Stimulated activated naive CD8-positive, alpha-beta T cell treated with anti-CD3 and anti-CD28 coated beads, Interleukin-15, amount 100 ng/mL, for 72 hours (primary cell): ENCODE measurements at places on chromosomes 2 and 18.

DNA sequence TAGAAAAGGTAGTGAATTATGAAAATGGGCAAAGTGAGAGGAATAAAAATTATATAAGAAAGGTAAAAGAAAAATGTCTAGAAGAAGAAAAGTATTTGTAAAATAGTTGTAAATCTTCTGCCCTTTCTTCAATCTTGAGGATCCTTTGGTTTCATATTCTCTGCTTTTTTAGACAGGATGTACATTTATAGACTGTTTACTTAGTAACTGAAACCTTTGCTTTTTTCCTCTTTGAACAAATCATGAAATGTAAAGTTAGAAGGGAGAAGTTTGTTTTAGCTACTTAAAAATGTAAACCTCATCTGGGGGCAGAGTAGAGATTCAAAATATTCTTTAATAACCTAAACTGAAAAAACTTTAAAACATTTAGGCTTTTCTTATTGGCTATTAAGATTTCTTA lies 150.4 kb upstream of the ITGA4 start:
- no peak for DNase-seq

GRCh38 chr18:41933778-41934177 lies 21.3 kb upstream of the PIK3C3 start:
- DNase-seq = no peak

DNA sequence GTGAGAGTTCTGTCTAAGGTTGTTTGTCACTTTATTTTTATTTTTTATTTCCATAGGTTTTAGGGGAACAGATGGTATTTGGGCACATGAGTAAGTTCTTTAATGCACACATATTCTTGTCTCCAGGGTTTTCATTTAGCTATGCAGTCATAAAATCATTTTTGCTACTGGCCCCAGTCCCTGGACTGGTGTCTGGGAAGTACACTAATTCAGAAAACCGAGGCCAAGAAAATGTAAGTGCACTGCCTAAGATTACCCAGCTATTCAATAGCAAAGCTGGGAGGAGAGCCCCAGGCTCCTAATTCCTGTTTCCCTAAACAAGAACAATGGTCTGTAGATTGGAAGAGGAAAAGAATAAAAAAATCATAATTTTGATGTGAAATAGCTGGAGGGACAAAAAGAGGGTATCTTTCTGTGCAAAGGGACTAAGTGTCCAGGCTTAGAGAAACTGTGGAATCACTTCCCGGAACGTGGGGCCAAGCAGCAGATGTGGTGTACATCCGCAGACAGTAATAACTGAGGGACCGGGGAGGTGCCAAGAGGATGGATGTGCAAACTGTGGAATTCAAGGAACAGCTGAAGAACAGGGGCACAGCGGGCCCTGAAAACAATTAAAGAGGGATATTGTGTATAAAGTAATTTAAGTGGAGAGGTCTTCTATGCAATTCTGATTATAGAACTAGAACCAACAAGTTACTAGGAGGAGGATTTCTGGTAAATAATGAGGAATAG lies 236.3 kb downstream of the ACKR3 start:
- DNase-seq = no peak

- no peak for DNase-seq
Measured at GRCh38 chr2:159882130-159882745, 84.2 kb upstream of the CD302 start.

- DNase-seq = no peak
Measured at GRCh38 chr18:45006934-45007333, 326.2 kb downstream of the SETBP1 start.

- no peak for DNase-seq
Measured at GRCh38 chr2:102478686-102479470, 5.9 kb downstream of the SLC9A4 start.

GRCh38 chr2:240024766-240025165 lies 376 bp downstream of the NDUFA10 start:
- no peak for DNase-seq

DNA sequence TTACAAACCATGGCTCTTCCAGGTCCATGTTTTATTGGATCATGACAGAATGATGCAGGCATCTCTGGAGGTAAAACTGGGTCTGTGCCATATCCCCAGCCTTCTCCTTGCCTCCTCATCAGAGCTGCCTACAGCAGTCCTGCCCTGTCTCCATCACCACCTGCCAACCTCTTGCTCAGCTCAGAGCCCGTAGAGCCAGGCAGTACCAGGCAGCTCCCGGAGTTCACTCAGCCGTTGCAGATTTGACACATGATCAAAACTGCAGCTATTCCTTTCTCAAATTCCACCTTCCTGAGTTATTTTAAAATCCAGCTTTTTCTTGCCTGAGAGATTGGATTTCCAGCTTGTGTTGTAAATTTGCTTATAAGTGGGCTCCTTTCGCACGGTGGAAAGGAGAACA lies 218.2 kb upstream of the CELF4 start:
- no peak for DNase-seq

DNA sequence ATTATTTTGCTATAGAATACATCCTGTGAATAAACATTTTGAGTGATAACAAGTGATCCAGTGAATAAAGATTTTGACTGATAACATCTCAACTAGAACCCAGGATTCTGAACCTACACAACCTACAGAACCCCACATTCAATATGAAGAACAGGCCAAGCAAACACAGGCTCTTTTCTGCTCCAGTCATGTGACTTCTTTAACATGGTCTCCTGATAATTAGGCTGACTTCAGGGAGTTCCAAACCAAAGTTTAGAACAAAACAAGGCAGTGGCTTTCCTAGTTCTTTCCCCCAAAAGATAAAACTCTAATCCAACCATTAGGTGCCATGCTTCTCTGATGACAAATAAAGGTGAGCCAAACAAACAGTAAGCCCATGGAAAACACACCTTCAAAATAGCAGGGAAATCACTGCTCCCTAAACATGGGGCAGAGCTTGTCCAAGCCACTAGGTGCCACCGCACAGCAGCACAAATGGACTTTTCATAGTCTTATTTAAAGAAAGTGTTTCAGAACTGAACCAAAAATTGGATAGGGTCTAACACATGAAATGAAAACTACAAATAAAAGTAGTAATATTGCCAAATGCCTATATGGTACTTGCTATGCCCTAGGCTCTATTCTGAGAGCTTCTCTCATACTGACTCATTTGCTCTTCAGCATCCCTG lies 95.3 kb downstream of the EVA1A start:
- no peak for DNase-seq

DNA sequence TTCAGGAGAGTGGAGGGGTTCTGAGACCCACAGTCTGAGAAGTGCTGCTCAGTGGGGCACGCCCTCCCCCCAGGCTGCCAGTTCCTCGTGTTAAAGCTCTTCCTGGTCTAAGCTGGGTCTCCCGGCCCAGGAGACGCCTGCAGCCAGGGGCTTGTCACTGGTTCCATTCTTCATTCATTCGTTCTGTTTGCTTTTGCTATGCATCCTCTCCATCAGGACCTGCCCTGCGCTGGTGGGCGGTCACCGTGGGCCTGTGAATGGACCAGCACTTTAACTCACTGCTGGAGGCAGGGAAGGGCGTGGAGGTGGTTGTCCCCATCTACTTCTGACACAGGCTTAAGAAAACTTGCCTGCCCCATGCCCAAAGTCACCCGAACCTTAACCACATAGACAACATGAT lies 272.8 kb upstream of the HDAC4 start:
- DNase-seq = no peak

- DNase-seq = no peak
Measured at GRCh38 chr2:235495373-235496238, 1.8 kb downstream of the AGAP1 start.

GRCh38 chr2:140199312-140199711 lies 1419.1 kb upstream of the NXPH2 start:
- no peak for DNase-seq

DNA sequence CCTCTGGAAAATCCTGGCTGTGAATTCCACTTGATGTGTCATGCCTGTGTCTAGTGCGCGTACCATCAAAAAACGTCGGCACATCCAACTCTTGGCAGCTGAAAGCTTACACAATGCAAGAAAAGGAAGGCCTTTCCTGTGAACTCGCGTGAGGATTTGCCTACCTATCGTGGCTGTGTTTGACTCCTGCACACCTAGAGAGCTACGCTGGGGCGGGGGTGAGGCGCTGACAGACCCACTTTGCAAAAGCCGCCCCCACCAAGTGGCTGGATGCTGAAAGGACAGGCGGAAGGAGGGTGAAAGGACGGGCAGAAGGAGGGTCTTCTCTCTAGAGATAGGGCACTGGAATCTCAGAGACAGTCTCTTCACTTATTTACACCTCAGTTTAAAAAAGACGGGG lies 270.1 kb downstream of the EIPR1 start:
- no peak for DNase-seq

DNA sequence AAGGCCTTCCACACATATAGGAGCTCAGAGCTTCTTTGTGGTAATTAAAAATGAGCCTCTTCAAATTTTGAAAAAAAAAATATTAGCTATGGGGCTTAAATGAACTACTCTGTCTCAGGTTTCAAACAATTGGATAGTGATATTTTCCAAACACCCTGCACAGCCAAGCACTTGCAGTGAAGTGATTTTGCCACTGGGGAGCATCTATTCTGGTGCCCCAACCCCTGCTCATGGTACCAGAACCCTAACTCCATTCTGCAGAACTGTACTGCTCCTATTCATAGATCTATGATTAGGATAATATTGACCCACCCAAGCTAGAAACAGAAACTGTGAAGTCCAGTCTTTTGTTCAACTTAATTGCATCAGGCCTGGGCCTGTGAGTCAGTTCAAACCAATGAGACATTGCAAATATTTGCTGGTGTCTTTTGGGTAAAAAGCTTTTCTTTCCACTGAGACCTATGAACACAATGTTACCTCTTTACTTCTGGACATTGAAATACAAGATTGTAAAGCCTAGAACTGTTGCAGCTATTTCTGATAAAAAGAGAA lies 324.0 kb downstream of the GALNT13 start:
- DNase-seq = no peak

- DNase-seq = no peak
Measured at GRCh38 chr2:178473931-178474330, 4.5 kb downstream of the FKBP7 start.

DNA sequence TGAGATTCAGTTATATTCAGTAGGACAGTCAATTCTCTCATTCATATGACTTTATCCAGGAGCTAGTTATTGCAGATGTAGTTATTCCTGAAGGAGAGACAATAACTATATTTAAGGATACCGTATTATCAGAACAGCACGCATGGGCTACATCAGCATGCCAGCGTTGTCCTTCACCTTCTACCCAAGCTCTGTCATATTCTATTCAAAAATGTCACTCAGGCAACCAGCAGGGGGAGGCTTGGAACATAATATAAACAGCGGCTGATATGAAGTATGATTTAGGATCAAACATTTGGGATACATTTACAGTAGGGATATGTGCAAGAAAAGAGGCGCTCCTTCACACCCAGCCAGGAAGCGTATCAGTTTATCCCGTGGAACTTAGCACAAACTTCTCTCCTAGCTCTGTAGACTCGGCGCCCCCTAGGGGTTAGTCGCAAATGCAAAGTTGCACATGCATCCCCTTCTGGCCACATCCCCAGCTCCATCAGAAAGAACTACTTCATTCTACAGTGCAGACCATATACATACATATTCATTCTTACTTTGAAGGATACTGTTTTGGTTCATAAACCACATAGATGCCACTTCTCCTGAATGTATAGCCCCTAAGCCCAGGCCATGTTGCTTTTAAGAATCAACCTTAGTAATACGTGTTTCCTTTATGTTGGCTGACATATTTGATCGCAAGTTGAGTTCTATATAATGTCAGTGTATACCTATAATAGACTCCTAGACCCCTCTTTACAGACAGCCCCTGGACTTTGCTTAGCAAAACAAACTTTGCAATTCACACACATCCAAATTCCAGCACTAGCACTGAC lies 759.4 kb downstream of the ADCYAP1 start:
- DNase-seq = peak; percentile 25

GRCh38 chr18:48795696-48796095 lies 155.1 kb downstream of the SMAD7 start:
- DNase-seq = no peak

DNA sequence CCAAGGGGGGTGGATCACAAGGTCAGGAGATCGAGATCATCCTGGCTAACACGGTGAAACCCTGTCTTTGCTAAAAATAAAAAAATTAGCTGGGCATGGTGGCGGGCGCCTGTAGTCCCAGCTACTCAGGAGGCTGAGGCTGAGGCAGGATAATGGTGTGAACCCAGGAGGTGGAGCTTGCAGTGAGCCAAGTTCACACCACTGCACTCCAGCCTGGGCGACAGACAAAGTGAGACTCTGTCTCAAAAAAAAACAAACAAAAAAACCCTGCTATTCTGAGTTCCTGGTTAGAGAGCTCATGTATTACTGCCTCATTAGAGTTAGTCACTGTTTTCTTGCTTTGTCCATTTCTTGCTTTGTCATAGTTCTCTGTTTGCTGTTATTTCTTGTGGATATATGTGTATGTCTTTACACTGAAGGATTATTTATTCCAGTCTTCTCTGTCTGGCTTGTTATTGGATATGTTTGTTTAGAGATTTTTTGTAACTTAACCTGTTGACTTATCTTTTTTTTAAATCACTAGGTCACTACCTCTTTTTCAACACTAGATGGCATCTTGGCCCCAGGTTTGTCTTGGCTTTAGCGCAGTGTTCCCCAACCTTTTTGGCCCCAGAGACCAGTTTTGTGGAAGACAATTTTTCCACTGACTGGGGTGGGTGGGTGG lies 17.0 kb downstream of the TTLL4 start:
- DNase-seq = no peak

DNA sequence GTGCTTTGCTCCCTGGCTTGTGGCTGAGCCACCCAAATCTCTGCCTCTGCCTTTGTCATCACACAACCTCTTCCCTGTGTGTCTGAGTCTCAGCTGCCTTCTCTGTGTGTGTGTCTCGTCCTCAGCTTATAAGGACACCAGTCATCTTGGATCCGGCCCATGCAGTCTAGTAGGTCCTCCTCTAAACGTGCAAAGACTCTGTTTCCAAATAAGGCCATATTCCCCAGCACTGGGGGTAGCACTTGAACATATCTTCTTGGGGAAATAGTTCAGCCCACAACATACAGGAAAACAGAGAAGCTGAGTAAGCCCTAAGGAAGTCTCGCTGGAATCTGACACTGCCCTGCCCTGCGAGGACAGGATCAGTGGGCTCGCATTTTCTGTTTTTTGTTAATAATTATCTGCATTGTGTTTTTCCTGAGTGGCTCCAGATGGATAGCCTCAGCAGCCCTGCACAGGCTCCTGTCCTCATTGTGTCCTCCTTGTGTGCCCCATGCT lies 42.1 kb downstream of the MTCL1 start:
- DNase-seq = no peak

GRCh38 chr18:31606265-31606664 lies 14.6 kb downstream of the TTR start:
- no peak for DNase-seq

DNA sequence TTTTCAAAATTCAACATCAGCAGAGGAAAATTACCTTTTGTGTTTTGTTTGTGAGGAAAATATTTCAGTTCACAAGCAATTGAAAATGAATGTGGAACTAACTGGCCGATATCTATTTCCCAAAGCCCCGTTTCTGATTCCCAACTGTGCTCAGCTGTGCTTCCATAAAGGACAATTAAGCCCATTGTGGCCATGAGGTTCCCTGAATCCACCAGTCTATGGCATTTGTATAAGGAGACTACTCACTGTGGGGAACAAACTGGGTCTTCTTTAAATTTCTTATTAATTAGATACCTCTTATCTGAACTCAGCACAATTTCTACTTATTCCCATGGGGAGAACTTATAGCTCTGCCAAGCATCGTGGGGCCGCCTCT lies 31.4 kb upstream of the AGAP1 start:
- DNase-seq = no peak

- DNase-seq = no peak
Measured at GRCh38 chr2:188609321-188610049, 317.8 kb downstream of the GULP1 start.

GRCh38 chr2:15352363-15352762 lies 208.8 kb downstream of the NBAS start:
- no peak for DNase-seq

- no peak for DNase-seq
Measured at GRCh38 chr2:43430489-43430888, 165.3 kb downstream of the THADA start.
